Stimulated activated CD8-positive, alpha-beta memory T cell treated with anti-CD3 and anti-CD28 coated beads, Interleukin-15, amount 100 ng/mL, for 1 hour (primary cell): ENCODE measurements at places on chromosomes 2 and 18.

GRCh38 chr18:7757175-7757574 is 190.1 kb downstream of the PTPRM start:
- DNase-seq: no peak

DNA sequence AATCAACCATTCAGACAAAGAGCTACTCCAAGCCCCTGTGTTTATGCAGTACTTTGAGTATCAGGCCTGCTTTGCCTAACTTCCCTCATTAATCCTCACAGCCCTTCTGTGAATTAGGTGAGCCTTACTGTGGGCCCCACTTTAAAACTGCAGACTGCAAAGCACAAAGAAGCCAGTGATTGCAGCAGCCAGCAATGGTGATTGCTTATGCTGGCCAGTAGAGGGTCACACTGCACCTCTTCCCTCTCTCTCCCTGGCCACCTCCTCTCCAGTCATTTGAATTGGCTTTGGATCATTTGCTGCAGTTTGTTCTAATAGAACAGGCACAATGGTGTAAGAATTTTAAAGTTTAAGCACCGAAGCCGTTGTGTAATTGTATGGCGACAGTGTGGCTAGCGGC is 229.9 kb downstream of the AGPS start:
- no peak for DNase-seq

DNA sequence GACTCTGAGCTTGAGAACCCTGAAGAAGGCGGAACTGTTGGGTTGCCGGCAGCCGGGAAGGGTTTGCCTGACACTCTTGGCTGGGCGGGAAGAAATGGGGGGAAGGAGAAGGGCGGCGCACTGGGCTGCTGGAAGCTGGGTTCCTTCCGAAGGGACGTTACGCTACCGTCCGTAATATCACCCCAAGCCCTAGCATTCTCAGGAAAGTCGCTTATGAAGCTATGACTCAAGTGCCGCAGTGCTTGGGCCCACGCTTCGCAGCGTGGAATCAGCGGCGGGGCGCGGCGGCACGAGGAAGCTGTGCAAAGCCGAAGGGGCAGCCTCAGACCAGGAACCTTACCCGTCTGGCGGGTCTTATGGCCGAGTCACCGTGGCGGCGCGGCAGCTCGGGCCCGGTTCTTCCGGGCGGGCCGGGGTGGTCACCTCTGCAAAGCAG is 50.2 kb upstream of the SIGLEC15 start:
- DNase-seq: peak; percentile 13

DNA sequence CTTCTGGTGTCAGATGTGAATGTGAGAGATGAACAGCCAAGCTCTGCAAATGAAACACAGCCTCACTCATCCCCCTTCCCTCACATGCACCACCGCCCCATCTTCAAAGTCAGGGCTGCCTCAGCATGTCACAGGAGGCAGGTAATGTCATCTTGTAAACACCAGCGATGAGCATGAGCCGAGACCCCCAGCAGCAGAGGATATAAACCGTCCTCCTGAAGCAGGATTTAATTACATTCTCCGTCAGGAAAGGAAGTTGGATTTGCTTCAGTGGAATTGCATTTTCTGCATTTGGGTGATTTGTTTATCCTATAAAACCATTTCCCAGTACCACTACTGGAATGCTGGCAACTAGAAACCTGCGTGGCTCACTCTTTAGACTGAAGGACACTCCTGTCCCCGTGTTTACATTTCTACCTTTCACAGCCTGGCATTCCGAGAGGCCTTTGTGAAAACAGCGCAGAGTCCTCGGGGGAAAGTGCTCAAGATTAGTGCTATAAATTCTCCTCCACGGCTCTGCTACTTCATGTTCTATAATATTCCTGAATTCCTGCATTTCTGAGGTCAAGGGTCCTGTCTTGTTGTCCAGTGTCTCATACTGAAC is 619.2 kb downstream of the IRS1 start:
- no peak for DNase-seq

GRCh38 chr2:2743164-2743571 is 412.1 kb upstream of the MYT1L start:
- DNase-seq: no peak

DNA sequence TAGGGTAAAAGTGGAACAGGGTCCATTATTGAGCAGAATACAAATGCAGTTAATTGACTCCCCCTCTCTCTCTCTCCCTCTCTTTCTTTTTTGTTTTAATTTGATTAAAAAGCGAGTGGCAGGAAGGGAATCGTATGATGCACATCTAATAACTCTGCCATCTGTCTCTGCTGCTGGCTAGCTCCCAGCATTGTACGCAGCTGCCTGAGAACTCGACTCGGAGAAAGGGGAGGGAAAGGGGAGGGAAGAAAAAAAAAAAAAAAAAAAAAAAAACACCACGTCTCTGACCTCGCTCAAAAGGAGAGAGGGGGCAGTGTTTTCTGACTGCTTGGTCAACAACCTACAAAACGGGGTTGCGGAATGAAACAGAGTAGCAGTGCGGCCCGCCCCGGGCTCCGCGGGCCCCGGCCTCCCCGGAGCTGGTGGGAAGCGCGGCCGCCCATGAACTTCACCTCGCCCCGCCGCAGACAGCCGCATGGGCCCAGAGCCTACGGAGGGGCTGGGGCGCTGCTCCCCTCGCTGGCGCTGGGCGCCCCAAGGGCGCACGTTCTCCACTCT is 265.7 kb downstream of the TCF4 start:
- DNase-seq: no peak

GRCh38 chr2:223601932-223602666 is at the start of gene SCG2:
Gene SCG2, minus strand, starts transcription at chr2:223602361. Its CDS starts 3,079 bp downstream, at chr2:223599282.
- DNase-seq: peak; percentile 1

GRCh38 chr2:142707318-142707717 is 170.1 kb upstream of the KYNU start:
- no peak for DNase-seq

DNA sequence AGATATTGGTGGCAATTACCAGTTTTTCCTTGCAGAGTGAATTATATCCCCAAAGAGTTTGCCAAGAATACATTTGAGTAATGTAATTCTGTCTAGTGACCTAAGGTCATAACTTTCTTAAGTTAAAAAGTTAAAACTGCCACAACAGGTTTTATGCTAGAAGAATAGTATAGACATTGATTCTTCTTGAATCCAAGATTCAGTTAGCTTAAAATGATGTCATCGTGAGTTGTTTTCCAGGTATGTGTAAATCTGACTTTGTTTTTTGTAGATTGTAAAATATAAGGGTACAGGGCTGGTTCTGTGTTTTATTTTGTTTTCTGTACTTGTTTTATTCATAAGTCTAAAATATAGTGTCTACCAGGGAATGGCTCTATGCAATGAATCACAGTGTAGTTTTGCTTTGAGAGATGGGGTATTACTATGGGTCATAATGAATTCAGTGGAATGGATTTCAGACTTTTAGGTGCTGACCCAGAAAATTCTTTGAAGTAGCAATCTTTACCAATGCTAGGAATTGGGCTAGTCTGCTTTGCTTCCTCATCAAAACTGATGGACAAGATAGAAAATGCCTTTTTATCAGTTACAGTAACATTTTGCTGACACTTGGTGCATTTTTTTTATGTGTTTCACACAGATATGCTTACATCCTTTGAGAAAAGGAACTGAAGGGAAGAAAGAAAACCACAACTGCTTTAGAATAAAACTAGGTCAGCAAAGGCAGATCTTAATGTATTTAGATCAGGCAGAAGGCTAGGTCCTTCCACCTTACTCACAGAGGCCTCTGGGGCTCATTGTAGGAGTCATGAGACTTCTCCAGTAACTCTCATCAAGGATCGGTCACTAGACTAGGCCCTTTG is 20.8 kb upstream of the MGAT5 start:
- DNase-seq: no peak

DNA sequence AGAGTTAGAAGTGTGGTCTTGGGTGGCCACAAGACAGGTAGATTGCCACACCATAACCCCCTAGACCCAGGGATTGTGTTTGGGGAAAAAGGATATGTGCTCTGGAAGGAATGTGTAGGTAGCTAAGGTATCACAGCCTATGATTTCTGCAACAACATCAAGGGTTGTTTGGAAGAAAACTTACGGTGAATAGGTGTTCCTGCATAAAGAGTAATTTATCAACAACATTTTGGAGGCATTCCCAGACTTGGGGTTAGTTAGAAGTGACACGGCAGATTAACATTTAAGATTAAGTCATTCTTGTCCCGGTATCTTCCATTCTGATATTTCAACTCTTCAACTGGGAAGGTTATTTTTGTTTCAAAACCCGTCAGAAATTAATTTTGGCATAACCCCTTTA is 65.5 kb downstream of the SPP2 start:
- no peak for DNase-seq

DNA sequence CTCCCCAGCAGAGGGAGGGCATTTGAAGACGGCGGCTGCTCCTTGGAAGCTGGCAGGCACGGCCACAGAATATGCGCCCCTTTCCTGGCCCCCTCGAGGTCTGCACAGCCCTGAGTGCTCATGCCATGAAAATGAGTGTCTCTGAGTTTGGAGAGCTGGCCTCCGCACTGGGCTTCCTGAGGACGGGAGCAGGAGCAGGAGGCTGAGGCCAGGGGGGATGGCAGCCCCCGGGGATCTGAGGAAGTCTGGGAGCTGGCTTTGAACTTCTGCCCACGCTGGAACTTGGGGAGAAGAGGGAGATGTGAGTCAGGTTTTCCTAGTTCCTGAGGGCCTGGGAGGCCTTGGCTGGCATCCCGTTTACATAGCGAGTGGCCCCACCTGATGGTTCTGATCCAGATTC is 47.0 kb downstream of the RRM2 start:
- no peak for DNase-seq

DNA sequence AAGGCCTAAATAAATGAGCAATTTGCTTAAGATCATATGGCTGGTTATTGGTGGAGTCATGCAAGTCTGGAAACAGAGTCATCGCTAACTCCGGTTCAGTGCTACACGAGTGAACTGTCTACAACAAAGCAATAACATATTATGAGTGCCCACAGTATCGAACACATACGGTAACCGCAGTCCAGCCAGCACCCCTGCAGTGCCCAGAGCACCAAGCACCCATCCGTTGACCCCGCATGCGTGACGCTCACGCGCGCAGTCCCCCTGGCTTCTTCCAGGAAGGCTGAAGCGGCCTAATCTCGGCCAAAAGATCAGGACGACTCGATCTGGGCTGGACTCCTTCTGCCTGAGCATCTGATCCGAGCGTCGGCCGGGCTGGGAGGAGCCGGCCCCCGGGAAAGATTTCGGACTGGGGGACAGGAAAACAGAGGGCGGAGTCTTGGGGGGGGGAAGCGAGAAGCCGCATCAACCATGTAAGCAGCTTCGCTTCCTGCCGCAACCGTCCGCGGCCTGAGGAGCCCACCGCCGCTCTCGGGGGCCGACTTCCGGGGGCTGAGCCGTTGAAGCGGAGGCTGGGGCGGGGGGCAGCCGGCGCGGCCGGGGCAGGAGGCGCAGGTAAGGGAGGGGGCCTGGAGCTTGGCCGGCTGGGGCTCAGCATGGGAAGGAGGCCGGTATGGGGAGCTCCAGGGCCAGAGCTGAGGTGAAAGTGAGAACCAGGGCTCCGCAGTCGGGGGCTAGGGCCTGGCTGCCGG is at the start of gene PIKFYVE:
Gene PIKFYVE, plus strand, starts transcription at position 455 of the 752 bp plus-strand sequence. CDS start 5,265 bp downstream, outside the sequence.
- DNase-seq: peak; percentile 72

DNA sequence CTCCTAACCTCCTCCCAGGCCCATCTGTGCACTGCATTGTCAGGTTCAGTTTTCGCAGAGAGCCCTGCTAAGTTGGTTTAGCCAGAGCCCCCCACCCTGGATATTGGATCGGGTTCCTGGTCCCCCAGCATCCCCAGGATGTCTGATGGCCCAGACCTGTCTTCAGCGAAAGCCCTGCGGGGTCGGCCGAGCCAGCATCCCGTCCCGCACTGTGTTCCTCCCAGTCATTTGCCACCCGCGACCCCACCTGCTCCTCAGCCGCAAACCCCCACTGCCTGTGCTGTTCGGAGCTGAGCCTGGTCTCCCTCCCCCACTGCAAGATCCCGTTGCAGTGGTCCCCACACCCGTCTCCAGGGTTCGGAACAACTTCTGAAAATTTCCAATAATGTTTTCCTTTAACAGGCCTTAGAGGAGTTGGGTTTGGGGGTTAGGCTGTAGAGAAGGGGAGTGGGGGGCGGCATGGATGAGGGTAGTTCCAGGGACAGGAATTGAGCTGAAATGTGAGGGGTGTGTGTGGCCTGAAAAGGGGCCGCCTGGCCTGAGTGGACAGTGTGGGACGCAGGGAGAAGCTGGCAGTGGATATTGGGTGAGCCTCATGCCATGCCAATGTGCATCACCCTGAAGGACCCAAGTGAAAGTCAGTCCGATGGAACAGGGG is 1.6 kb upstream of the COPS9 start:
- no peak for DNase-seq

GRCh38 chr18:8688816-8689215 is 16.5 kb upstream of the MTCL1 start:
- no peak for DNase-seq

- DNase-seq: no peak
Measured at GRCh38 chr2:172394002-172394401, 33.4 kb upstream of the ITGA6 start.

DNA sequence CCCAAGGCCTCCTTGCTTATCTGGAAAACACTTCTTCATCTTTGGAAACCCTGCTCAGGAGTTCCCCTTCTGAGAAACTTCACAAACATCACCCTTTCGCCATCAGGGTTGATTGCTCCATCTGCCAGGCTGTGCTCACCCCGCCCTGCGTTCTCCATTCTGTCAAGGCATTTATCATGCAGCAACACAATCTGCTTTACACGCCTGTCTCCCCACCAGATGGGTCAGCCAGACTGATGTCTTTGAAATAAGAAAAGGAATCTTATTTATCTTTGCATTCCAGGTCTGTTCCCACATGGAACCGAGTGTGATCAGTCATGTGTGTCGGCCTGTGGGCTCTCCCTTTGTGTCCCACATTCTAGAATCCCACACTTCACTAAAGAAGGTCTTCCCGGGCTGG is 110.0 kb upstream of the ARL4C start:
- no peak for DNase-seq

GRCh38 chr18:25299426-25300300 is 52.3 kb downstream of the ZNF521 start:
- no peak for DNase-seq

- DNase-seq: no peak
Measured at GRCh38 chr2:22626621-22627020, 758.4 kb upstream of the KLHL29 start.

GRCh38 chr2:191714925-191715324 is 37.0 kb downstream of the NABP1 start:
- DNase-seq: no peak

- DNase-seq: no peak
Measured at GRCh38 chr2:30704309-30705020, 102.8 kb downstream of the CAPN13 start.

- DNase-seq: no peak
Measured at GRCh38 chr18:43662657-43663056, 385.4 kb upstream of the SYT4 start.
